NCI-H774 (cell line): ENCODE measurements at places on chromosomes 5 and 9.

GRCh38 chr5:79133121-79133656 is 21.6 kb downstream of the BHMT start:
- peak; percentile 52 for DNase-seq

GRCh38 chr5:107969847-107970246 is 299.1 kb upstream of the EFNA5 start:
- no peak for DNase-seq

- DNase-seq = no peak
Measured at GRCh38 chr9:97695390-97695789, 1.8 kb downstream of the XPA start.

- no peak for DNase-seq
Measured at GRCh38 chr9:94692601-94693000, 33.9 kb upstream of the AOPEP start.

DNA sequence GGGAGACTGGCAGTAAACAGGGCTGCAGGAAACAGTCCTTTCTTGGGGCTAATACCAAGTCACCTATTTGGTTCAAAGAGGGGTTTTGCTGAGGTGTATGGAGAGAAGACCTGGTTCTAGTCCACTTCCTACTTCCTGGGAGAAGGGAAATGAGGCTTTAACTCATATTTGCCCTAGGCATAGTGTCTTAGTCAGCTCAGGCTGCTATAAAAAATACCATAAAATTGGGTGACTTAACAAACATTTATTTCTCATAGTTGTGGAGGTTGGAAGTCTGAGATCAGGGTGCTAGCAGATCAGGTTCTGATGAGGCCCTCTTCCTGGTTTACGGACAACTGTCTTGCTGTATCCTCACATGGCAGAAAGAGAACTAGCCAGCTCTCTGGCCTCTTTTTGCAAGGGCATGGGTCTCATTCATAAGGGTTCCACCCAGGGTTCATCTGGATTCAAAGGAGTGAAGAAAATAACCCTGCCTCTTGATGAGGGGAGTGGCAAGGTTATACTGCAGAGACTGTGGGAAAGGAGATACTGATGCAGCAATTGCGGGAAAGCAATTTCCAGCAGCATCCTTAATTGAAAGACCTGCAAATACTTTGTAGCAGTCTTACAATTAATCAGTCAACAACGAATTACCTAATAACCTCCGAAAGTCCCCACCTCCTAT is 40.5 kb downstream of the ANKDD1B start:
- no peak for DNase-seq

- DNase-seq = no peak
Measured at GRCh38 chr5:61332851-61333320, 828 bp downstream of the ZSWIM6 start.
